ENCODE measurements at places on chromosomes 5 and 9.

- no peaks in the 10 kb centered on the region for H3K27me3 ChIP-seq
- no peak overlapping the region for H3K27ac ChIP-seq
- no peaks in the 10 kb centered on the region for H3K4me1 ChIP-seq
- no peak for DNase-seq
- no peaks in the 10 kb centered on the region for H3K36me3 ChIP-seq
- H3K4me3 ChIP-seq = no peak overlapping the region
Observed at GRCh38 chr9:107784235-107784958, 294.8 kb upstream of the KLF4 start.

GRCh38 chr9:113947941-113948340, 71.8 kb downstream of the ZNF618 start:
- no peaks in the 10 kb centered on the region for H3K27me3 ChIP-seq
- no peaks in the 10 kb centered on the region for H3K36me3 ChIP-seq
- no peaks in the 10 kb centered on the region for H3K4me1 ChIP-seq
- no peak overlapping the region for H3K4me3 ChIP-seq

DNA sequence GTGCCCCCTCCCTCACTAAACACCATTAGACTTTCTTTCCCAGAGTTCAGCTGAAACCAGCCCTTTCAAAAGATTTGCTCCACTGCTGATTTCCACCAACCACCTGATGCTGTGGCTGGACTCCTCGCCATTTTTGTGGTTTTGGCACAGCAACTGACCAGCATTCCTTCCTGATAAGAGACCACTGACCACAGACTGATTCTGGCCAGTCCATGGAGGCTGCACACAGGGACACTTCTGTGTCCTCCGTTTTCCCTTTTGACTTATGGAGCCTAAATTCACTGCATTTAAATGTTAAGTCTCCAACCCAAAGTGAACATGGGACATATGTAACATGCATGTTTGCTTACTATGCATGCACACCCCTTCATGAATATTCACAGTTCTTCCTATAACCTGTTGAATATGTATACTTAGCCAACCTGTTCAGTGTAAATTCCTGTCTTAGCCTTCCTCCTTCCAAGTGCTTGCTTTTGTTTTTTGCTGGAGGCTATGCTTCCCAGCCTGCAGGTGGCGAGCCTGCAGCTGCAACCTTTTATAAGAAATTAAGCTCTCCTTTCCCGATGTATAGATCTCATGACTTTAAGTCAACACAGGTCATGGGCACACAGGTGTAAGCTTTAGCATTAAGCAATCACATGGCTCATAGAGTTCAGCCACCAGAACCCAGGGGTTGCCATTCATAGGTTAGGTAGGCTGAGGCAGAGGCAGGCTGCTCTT, 78.7 kb downstream of the ACTL7B start:
- no peaks in the 10 kb centered on the region for H3K4me1 ChIP-seq
- H3K4me3 ChIP-seq = no peak overlapping the region
- no peak for DNase-seq
- no peak overlapping the region for H3K27ac ChIP-seq

GRCh38 chr5:156230887-156231286, 96.1 kb upstream of the SGCD start:
- H3K27me3 ChIP-seq = no peaks in the 10 kb centered on the region
- no peak overlapping the region for H3K4me3 ChIP-seq
- H3K4me1 ChIP-seq = no peaks in the 10 kb centered on the region
- H3K36me3 ChIP-seq = no peaks in the 10 kb centered on the region
- H3K27ac ChIP-seq = no peak overlapping the region

GRCh38 chr5:146675636-146676035, 159.6 kb upstream of the GPR151 start:
- H3K4me3 ChIP-seq = no peak overlapping the region
- H3K27ac ChIP-seq = no peak overlapping the region
- H3K4me1 ChIP-seq = no peaks in the 10 kb centered on the region
- DNase-seq = no peak

DNA sequence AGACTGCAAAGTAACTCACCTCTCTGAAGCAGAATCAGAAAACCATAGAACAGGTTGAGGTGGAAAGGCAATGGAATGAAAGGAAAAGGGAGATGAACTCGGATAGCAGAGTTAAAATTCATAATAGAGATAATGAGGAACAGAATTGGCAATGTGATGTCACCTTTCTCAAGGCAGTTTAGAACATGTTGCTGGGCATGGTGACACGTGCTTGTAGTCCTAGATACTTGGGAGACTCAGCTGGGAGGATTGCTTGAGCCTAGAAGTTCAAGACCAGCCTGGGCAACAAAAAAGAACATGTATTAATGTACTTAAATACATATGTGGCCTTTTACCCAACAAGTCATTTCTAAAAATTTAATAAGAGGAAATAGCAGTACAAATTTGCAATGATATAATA, 81.6 kb upstream of the MIER3 start:
- H3K27me3 ChIP-seq = no peaks in the 10 kb centered on the region
- H3K27ac ChIP-seq = no peak overlapping the region
- H3K4me1 ChIP-seq = no peaks in the 10 kb centered on the region
- no peak overlapping the region for H3K4me3 ChIP-seq

DNA sequence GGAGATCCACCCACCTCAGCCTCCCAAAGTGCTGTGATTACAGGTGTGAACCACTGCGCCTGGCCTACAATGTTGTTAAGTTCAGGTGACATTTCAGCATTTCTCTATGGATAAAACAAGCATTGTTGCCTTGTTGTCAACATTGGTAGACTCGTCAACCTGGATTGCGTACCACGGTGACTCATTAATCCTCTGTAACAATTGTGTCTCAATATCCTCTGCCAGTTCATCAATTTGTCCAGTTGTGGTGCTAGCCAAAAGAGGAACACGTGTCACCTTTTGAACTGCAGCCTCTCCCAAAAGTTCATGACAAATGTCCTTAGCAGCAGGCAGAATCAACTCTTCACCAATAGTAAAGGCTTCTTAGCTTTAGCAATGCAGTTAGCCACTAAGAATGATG, 46.3 kb upstream of the LARP1 start:
- no peaks in the 10 kb centered on the region for H3K36me3 ChIP-seq
- H3K4me3 ChIP-seq = no peak overlapping the region
- no peaks in the 10 kb centered on the region for H3K27me3 ChIP-seq
- H3K27ac ChIP-seq = no peak overlapping the region

DNA sequence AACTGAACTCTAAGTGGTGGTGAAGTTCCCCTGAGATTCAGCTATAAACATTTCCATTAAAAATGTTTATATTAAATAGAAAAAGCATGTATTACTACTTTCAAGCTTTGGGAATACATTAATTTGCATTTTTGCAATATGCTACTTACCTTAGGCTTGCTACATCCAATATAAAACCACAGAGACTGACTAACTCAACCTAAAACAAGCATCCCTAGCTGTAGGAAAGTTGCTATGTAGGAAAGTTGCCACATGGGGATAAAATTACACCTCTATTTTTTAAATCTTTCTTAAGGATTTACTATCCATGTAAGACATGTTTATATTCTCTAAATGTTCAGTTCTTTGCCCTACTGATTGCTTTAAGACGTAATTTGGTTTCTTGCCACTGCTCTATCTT, 12.8 kb downstream of the SCAMP1 start:
- no peaks in the 10 kb centered on the region for H3K27me3 ChIP-seq
- H3K36me3 ChIP-seq = no peaks in the 10 kb centered on the region
- H3K4me1 ChIP-seq = no peaks in the 10 kb centered on the region

DNA sequence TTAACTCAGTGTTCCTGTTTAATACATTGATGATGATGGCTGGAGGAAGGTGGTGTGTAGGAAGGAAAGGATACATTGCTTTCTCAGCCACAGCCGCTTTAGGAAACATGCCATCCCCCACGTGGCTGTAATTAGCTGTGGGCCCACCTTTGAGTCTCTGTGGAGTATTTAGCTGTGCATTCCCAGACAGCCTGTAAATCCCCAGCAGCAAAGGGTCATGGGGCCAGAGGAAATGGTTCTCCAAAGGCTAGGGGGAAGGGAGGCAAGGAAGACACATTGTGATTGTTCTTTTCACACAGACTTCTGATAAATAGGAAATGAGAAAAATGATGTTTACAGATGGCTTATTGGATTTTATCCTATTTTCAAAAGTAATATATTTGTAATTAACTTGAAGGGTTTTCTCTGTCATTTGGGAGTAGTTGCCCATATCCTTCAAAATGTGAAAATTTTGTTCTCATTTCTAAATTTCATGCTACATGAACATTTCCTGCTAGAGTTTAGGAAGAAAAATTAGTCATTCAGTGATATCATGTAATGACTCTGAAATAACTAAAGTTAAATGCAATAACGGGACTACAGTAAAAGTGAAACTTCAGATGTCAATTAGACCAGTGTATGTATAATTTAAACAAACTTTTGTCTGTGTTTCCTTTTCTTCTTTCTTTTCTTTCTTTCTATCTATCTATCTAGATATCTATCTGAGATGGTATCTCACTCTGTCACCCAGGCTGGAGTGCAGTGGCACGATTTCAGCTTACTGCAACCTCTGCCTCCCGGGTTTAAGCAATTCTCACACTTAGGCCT, 24.3 kb upstream of the F2R start:
- no peak for DNase-seq
- H3K4me3 ChIP-seq = no peak overlapping the region
- H3K27ac ChIP-seq = no peak overlapping the region
- H3K27me3 ChIP-seq = no peaks in the 10 kb centered on the region

DNA sequence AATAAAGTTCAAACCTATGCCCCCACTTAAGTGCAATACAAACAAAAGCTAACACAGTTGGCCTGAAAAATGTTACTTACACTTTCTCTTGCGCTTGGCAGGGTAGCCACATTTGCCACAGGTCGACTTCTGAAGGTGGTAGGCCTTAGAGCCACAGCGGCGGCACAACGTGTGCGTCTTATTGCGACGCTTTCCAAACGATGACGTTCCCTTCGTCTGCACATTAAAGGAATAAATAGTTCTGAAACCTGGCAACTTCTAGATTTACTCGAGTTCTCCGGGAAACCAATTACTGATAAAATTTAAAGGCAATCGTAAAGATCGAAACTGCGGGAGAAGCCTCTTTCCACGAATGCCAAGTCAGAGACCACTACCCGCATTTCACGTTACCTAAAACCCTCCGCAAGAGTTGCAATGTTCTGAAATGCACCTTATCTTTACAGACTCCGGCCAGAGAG, 602 bp downstream of the RPL37 start:
- peak; percentile 79 for DNase-seq
- peak overlapping the region; percentile 98 for H3K27ac ChIP-seq
- peaks cover 41% of the 10 kb centered on the region for H3K36me3 ChIP-seq
- H3K27me3 ChIP-seq = no peaks in the 10 kb centered on the region
- peaks cover 33% of the 10 kb centered on the region for H3K4me1 ChIP-seq

DNA sequence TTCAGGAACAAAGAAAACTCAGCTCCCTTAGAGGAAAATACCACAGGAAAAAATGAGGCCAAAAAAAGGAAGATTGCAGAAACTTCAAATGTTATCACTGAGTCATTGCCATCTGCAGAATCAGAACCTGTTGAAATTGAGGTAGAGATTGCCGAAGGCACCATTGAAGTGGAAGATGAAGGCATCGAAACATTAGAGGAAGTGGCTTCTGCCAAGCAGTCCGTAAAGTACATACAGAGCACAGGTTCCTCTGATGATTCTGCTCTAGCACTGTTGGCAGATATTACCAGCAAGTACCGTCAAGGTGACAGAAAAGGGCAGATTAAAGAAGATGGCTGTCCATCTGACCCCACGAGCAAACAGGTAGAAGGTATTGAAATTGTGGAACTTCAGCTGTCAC, 30.8 kb upstream of the NIM1K start:
- H3K4me1 ChIP-seq = no peaks in the 10 kb centered on the region
- peaks cover 16% of the 10 kb centered on the region for H3K36me3 ChIP-seq
- DNase-seq = no peak
- H3K27ac ChIP-seq = no peak overlapping the region
